Stimulated activated CD4-positive, alpha-beta T cell treated with anti-CD3 and anti-CD28 coated beads, Interleukin-4, amount 100 ng/mL, for 1 hour (primary cell): ENCODE measurements at places on chromosomes 1 and 21.

DNA sequence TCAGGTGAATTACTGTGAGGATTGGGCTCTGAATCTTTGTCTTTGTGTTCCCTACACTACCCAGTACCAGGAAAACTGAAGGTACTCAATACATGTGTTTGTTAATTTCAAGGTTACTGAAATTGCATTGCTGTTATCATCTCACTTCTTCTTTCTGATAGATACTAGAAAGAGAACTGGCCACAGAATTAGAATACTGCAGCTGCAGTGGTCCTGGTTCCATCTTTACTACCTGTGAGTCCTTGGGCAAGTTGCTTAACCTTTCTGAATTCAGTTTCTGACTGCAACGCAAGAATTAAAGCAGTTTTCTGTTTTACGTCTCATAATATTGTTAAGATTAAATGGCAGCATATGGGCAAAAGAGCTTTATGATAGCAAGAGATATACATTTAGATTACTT lies 263.5 kb downstream of the LMO4 start:
- DNase-seq: no peak

DNA sequence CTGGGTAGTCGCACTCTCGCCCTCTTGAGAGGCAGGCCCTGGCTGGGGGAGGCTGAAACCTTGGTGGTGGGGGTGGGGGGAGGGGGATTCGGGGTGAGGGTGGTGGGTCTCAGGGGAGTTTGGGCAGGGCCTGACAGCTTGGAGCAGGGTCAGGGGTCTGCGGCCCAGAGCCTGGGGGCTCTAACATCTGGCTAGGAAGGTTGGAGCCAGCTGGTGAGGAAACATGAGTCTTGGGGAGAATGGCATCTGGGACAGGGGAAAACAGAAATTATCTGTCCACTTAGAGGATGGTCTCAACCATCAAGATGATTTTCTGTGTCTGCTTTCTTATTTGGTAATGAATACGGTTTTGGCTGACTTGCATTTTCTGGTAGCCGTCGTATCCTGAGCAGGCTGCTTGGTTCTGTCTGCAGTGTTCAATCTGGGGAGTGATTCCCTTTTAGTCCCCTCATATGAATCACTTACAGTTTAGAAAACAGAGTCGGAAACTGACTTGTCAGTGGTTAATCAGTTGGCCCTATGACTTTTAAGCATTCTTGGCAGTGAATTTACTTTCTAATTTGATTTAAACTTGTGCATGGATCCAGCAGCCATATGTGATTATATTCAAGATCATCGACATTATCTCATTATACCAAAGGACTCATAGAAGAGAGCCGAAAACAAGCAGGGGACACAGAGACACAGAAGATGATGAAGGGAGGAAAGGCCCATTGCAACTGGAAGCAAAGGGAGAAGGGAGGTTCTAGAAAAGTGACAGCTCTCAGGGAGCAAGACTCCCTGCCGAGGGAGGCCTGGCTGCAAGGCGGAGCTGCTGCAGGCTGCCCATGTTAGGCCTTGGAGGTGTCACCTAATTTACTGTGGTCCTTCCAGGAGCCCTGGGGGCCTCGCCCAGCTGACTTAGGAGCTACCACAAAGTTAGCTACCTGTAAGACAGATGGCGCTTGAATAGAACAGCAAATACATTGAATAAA lies 237.6 kb downstream of the SDCCAG8 start:
- no peak for DNase-seq

DNA sequence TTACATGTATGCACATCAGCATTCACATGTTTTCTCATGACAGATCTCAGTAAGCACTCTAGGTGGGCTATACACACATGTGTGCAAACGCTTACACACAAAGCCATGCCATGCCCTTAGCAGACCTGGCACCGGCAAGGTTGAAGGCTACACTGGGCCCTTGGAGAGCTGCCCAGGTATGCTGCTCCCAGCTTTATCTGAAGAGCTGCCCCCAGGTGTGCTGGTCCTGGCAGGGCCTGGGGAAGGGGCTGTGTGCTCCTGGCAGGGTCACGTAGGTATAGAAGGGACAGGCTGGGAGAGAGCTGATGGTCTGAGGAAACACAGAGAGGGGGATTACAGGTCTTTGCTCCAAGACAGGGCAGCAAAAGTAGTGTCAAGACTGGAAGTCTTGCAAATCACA lies 146.7 kb upstream of the VANGL1 start:
- no peak for DNase-seq

DNA sequence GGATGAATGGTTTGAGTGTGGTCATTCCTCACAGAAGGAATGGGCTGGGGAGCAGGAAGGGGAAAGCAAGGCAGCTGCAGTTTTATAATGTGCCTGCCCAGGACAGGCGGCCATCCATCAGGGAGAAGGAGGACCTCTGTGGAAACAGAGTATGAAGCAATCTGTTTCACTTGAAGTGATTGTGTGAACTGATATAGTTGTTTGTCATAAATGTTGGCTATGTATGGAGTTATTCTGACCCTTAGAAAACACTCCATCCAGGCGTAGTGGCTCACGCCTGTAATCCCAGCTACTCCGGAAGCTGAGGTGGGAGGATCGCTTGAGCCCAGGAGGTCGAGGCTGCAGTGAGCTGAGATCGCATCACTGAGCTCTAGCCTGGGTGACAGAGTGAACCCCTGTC lies 46.5 kb downstream of the NENF start:
- DNase-seq: no peak

DNA sequence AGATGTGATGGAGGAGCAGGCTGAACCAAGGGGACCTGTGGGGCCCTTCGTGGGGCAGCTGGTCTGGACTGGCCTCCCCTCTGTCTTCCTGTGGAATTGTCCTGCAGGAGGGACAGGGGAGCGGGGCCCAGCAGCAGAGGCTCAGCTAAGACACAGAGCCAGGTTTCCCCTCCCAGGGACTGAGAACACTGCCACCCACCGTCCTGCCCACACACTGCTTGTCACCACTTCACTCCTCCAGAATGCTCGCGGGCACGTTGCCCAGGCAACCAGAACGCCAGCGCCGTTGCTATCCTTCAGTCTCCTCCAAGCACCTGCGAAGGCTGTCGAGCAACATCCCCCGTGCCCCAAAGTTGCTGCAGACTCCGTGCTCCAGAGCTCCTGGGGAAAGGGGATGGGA lies 46.4 kb downstream of the AJAP1 start:
- DNase-seq: no peak

GRCh38 chr1:27400963-27401341 lies 8.5 kb downstream of the GPR3 start:
- DNase-seq: no peak
